ENCODE measurements at places on chromosomes 1 and 21.
A peak's percentile ranks its signal among the peaks of the same experiment; 100 is the strongest.

GRCh38 chr1:100476735-100477290 is 61.1 kb upstream of the GPR88 start:
- no peaks in the 10 kb centered on the region for H3K4me1 ChIP-seq
- peaks cover 25% of the 10 kb centered on the region for H3K36me3 ChIP-seq
- H3K27ac ChIP-seq = no peak overlapping the region
- no peak overlapping the region for H3K4me3 ChIP-seq
- no peaks in the 10 kb centered on the region for H3K27me3 ChIP-seq

- no peak for DNase-seq
- peaks cover 29% of the 10 kb centered on the region for H3K27me3 ChIP-seq
- no peak overlapping the region for H3K27ac ChIP-seq
- H3K4me3 ChIP-seq = no peak overlapping the region
- H3K36me3 ChIP-seq = peaks cover 6% of the 10 kb centered on the region
- peaks cover 27% of the 10 kb centered on the region for H3K4me1 ChIP-seq
Measured at GRCh38 chr1:209823143-209824041, 4.4 kb upstream of the UTP25 start.

DNA sequence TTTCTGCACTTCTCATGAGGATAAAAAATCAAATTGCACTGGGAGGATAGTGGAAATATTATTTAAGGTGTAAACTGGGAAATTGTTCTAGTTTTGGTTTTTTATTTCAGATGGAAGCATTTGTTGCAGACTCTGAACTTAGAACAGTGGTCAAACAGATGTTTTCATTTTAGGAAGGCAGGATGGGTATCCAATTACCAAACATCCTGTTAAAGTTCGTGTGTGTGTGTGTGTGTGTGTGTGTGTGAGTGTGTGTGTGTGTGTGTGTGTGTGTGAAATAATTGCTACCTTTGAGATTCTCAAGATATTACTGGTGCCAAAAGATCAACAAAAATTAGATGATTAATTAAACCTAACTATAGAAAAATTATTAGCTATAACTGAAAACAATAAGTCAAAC is 24.3 kb upstream of the DUSP10 start:
- H3K27ac ChIP-seq = no peak overlapping the region
- H3K36me3 ChIP-seq = no peaks in the 10 kb centered on the region
- DNase-seq = no peak
- no peak overlapping the region for H3K4me3 ChIP-seq

GRCh38 chr1:246333855-246334254 is 173.2 kb downstream of the SMYD3 start:
- no peak overlapping the region for H3K4me3 ChIP-seq
- no peaks in the 10 kb centered on the region for H3K27me3 ChIP-seq
- H3K4me1 ChIP-seq = peaks cover 60% of the 10 kb centered on the region

GRCh38 chr1:54745274-54745673 is 19.0 kb downstream of the PARS2 start:
- DNase-seq = no peak
- no peak overlapping the region for H3K4me3 ChIP-seq
- H3K4me1 ChIP-seq = no peaks in the 10 kb centered on the region
- H3K36me3 ChIP-seq = peaks cover 21% of the 10 kb centered on the region

DNA sequence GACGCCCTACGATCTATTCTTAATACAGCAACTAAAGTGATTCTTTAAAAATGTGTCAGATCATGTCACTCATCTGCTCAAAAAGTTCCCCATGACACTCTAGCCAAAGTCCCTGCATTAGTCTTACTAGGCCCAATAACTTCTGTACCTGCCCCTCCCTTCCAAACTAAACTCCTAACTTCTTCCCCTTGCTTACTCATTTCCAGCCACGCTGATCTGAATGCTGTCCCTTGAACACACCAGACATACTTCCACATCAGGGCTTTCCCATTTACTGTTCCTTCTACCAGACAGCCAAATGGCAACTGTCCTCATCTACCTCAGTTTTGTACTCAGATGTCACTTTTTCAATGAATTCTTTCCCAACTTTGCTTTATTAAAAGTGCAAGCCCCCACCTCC is 1.2 kb downstream of the PPT1 start:
- H3K4me3 ChIP-seq = peak overlapping the region; percentile 60
- DNase-seq = no peak
- H3K27me3 ChIP-seq = no peaks in the 10 kb centered on the region
- peaks cover 32% of the 10 kb centered on the region for H3K36me3 ChIP-seq
- peaks cover 24% of the 10 kb centered on the region for H3K4me1 ChIP-seq

- peaks cover 7% of the 10 kb centered on the region for H3K27me3 ChIP-seq
- no peaks in the 10 kb centered on the region for H3K4me1 ChIP-seq
- no peak for DNase-seq
- no peaks in the 10 kb centered on the region for H3K36me3 ChIP-seq
- no peak overlapping the region for H3K4me3 ChIP-seq
- no peak overlapping the region for H3K27ac ChIP-seq
Measured at GRCh38 chr1:2215329-2215728, 12.8 kb upstream of the SKI start.

- H3K27me3 ChIP-seq = peaks cover 9% of the 10 kb centered on the region
- no peak for DNase-seq
- H3K4me1 ChIP-seq = no peaks in the 10 kb centered on the region
- no peaks in the 10 kb centered on the region for H3K36me3 ChIP-seq
- H3K4me3 ChIP-seq = no peak overlapping the region
Measured at GRCh38 chr1:60974524-60975372, 107.6 kb upstream of the NFIA start.

DNA sequence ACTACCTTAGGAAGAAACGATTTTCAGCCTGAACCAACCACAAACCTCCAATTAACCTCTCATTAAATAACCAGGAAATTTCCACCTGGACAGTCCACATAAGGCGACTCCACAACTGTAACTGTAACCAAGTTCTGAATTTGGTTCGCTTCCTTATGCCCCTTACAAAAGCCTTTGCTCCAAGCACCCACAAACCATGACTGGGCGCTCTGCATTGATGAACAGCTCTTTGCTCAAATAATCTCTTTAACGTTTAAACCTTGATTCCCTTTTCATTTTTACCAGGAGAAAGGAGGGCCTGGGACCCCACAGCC is 38.2 kb upstream of the ZNF124 start:
- peak overlapping the region; percentile 86 for H3K4me3 ChIP-seq
- DNase-seq = no peak
- H3K4me1 ChIP-seq = peaks cover 47% of the 10 kb centered on the region
- H3K27ac ChIP-seq = peak overlapping the region; percentile 93
- H3K36me3 ChIP-seq = peaks cover 54% of the 10 kb centered on the region

DNA sequence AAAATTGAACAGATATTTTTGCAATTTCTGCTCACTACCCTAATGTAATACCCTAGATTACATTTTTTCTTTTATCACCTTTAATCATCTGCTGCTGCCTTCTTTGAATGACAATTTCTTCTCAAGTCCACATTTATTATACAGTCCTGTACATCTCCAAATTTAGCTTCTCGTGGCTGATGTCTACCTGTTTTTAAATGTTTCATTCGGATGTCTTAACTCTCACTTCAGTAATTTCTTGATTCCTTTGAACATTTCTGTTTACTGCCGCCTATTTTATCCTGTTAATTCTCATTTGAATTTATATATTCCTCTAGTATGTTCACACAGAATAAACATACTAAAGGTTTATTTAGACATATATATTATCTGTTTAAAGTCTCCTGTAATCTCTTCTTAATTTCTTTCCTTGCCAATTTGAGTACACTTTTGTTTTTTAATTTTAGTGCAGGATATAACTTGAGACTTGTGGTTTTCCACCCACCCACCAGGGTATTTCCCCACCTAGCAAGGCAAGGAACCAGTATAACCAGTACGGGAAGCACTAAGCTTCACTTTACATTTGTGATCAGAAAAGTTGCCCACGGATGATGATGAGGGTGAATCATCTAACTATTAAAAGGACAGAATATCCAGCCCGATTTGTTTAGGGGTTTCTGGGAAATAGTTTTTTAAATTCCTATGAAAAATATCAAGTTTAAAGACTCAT is 12.7 kb downstream of the INSL5 start:
- H3K27me3 ChIP-seq = peaks cover 2% of the 10 kb centered on the region
- no peak overlapping the region for H3K4me3 ChIP-seq
- no peaks in the 10 kb centered on the region for H3K36me3 ChIP-seq
- peak overlapping the region; percentile 69 for H3K27ac ChIP-seq
- DNase-seq = peak; percentile 10

DNA sequence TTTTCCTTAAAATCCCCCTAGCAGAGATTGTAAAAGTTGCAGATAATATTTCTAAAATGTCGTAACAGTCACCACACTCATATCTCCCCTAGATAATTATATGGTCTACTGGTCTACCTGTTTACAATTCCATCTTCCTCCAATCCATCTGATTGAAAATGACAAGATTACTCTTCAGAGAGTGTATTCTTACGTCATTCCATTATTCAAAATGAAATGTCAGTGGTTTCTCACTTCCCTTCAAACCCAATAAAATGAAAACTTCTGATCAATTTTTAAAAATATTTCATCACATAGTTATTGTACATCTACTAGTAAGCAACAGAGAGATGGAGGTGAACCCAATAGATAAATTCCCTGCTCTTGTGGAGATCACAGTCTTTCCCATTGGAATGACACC is 202.2 kb upstream of the C8B start:
- peaks cover 3% of the 10 kb centered on the region for H3K4me1 ChIP-seq
- no peak overlapping the region for H3K27ac ChIP-seq
- no peaks in the 10 kb centered on the region for H3K36me3 ChIP-seq
- H3K4me3 ChIP-seq = no peak overlapping the region
- no peaks in the 10 kb centered on the region for H3K27me3 ChIP-seq
- no peak for DNase-seq

GRCh38 chr21:36981977-36982700 is 15.7 kb upstream of the HLCS start:
- H3K36me3 ChIP-seq = peaks cover 2% of the 10 kb centered on the region
- DNase-seq = no peak
- no peak overlapping the region for H3K4me3 ChIP-seq
- H3K27me3 ChIP-seq = peaks cover 6% of the 10 kb centered on the region
- H3K4me1 ChIP-seq = peaks cover 25% of the 10 kb centered on the region

GRCh38 chr1:24892188-24893153 is 37.6 kb downstream of the RUNX3 start:
- no peaks in the 10 kb centered on the region for H3K27me3 ChIP-seq
- H3K27ac ChIP-seq = no peak overlapping the region
- no peak for DNase-seq
- H3K4me3 ChIP-seq = no peak overlapping the region

DNA sequence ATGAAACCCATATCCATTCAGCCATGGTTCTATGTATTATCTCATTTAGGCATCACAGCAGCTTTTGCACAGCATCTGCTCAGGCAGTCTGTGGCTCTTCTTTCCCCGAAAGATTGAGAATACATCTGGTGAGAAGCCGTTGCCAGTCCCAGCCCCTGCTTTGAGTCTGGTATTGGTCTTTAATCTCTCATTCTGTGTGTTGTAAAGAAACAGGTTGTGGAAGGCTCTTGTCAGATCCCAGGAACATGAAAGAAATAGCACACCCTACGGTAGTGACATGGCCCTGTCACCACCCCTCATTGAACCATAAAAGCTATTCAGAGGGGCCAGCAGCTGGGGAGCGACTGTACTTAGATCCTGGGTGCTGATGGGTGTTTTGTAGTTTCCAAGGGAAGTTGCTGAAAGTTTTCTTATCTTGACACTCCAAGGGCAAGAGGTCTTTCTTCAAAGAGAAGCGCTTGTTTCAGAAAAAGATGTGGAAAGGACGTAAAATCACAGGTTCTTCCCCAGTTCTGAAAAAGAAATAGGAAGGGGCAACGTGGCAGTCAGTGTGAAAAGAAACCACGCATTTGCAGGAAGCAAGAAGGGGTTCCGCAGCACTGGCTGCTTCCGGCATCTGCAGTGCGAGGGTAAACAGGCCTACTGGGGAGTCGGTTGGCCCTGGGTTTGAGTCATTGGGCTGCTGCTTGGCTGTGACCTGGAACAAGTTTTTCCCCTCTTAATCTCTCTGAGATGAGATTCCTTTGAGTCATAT is 145.0 kb downstream of the DHRS3 start:
- H3K4me3 ChIP-seq = peak overlapping the region; percentile 43
- H3K27ac ChIP-seq = peak overlapping the region; percentile 95
- H3K4me1 ChIP-seq = peaks cover 69% of the 10 kb centered on the region
- peak; percentile 60 for DNase-seq

- no peaks in the 10 kb centered on the region for H3K4me1 ChIP-seq
- no peak overlapping the region for H3K4me3 ChIP-seq
- no peak overlapping the region for H3K27ac ChIP-seq
- DNase-seq = no peak
- H3K36me3 ChIP-seq = no peaks in the 10 kb centered on the region
Measured at GRCh38 chr1:241696815-241697639, 44.9 kb downstream of the WDR64 start.

DNA sequence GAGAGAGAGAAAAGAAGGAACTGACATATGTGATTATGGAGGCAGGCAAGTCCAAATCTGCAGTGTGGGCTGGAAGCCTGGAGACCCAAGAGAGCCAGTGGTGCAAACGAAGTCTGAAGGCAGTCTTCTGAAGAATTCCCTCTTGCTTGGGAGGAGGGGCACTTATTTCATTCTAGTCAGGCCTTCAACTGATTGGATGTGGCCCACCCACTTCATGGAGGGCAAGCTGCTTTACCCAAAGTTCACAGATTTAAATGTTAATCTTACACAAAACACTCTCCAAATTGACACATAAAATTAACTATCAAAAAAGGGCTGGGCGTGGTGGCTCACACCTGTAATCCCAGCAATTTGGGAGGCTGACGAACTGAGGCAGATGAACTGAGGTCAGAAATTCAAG is 103.5 kb upstream of the RAB3GAP2 start:
- no peaks in the 10 kb centered on the region for H3K36me3 ChIP-seq
- H3K27ac ChIP-seq = no peak overlapping the region
- no peak for DNase-seq
- H3K4me3 ChIP-seq = no peak overlapping the region
- no peaks in the 10 kb centered on the region for H3K27me3 ChIP-seq
- no peaks in the 10 kb centered on the region for H3K4me1 ChIP-seq

GRCh38 chr1:233277637-233278606 is 17.6 kb downstream of the PCNX2 start:
- H3K4me1 ChIP-seq = peaks cover 26% of the 10 kb centered on the region
- no peak for DNase-seq
- no peaks in the 10 kb centered on the region for H3K27me3 ChIP-seq

GRCh38 chr1:180775801-180776200 is 136.9 kb upstream of the KIAA1614 start:
- H3K27me3 ChIP-seq = no peaks in the 10 kb centered on the region
- no peak overlapping the region for H3K4me3 ChIP-seq
- no peaks in the 10 kb centered on the region for H3K36me3 ChIP-seq
- peaks cover under 1% of the 10 kb centered on the region for H3K4me1 ChIP-seq
- no peak overlapping the region for H3K27ac ChIP-seq

GRCh38 chr21:28953247-28953646 is 39.4 kb downstream of the LTN1 start:
- peaks cover 73% of the 10 kb centered on the region for H3K36me3 ChIP-seq
- DNase-seq = no peak
- H3K4me3 ChIP-seq = no peak overlapping the region
- H3K4me1 ChIP-seq = peaks cover 23% of the 10 kb centered on the region
- no peak overlapping the region for H3K27ac ChIP-seq

GRCh38 chr1:60563777-60564535 is 490.4 kb upstream of the C1orf87 start:
- DNase-seq = no peak
- no peak overlapping the region for H3K27ac ChIP-seq
- no peaks in the 10 kb centered on the region for H3K4me1 ChIP-seq
- no peak overlapping the region for H3K4me3 ChIP-seq
- H3K27me3 ChIP-seq = no peaks in the 10 kb centered on the region
